ENCODE measurements at places on chromosomes 12 and 14.

- no peak for DNase-seq
Observed at GRCh38 chr12:86777325-86777724, 521.1 kb upstream of the MGAT4C start.

- no peak for DNase-seq
Observed at GRCh38 chr12:121358073-121358472, 5.9 kb upstream of the ANAPC5 start.

GRCh38 chr12:75837700-75838099 is 193.9 kb downstream of the PHLDA1 start:
- no peak for DNase-seq

DNA sequence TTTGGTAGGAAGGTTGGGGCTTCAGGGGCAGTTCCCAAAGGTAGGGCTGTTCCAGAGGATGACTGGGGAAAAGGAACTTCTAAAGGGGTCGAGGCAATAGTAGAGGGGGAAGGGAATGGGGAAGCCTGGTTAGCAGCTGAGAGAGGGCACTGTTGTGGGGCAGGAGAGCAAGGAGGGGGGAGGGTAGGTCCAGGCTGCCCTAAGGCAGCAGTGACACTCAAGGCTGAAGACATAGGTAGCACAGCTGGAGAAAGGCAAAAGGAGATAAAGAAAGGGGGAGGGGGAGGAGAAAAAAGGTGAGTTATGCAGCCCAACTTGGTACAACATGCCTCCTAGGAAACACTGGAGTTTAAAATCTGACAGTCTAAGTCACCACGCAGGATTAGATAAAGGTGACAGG is 3.9 kb downstream of the NACA start:
- DNase-seq = no peak

DNA sequence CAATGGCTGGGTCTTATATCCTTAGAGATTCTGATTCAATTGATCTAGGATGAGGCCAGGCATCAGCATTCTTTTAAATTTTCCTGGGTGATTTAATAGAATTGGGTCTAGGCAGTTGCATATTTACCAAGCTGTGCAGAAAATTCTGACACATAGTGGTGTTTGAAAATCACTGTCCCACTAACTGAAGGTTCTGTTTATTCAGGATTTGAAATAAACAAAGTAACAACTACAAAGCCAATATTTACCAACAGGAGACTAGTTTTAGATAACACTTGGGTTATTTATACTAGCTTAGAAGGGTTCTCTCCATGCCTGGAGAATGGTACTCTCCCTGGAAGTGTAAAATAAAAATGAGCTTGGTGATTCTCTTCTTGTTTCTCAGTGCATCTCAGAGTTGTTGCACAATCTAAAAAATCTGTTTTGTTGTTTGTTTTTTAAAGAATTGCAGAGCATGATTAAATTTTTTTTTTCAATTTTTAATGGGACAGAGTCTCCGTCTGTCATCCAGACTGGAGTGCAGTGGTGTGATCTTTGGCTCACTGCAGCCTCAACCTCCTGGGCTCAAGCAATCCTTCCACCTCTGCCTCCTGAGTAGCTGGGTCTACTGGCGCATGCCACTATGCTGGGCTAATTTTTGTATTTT is 16.9 kb downstream of the BEST3 start:
- no peak for DNase-seq

DNA sequence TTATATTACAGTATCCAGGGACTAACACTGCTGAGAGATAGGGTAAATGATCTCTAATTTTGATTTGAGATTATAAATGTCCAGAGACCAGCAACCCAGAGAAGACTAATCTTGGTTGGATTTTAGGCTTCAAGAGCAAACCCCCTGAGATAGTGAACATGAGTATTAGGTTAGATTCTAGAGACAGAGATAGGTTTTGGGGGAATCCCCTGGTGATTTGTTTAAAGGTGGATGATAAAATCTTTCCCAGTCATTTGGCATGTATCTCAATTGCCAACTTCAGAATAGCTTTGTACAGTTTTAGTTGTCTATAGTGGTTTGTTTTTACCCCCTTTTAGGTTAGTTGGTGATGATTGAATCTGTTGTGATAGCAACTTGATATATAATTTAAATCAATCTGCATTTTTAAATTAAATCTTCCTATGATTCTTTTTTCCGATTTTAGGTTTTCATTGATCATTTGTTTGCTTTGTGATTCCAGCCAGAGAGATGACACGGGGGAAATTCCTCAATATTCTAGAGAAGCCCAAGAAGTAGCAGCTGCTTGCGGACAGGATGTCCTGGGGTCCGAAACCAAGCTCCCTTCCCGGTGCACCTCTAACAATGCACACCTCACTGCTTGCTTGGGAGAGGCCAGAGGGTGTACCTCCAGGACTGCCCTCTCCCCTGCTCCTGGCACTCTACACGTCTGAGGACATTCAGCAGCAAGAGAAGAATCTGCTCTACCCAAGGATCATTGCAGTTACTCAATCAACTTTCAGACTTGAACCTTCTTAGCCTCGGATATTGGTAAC is 40.6 kb upstream of the VSX2 start:
- DNase-seq = no peak

DNA sequence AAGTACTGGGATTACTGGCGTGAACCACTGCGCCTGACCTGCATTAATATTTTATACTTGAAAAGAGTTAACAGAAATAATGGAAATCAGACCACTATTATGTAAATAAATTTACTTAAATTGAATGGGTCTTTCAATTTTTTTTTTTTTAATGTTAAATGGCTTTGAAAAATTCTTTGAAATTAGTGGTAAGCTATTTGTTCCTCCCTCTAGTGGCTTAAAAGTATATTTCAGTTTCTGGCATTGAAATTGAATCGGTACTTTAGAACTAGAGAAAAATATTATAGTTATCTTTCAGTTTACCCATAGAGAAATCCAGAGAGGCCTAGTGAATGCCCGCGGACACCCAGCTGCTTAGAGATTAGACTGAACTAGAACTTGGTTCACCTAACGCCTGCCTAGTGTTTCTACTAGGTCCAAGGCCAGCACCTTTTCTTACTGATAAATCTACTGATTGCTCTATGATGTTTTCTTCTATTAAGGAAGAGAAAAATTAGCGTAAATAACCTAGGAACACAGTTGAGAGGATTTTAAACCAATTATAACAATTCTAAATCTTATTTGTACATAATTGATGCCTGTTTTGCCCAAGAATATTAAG is 106.5 kb downstream of the EML1 start:
- DNase-seq = no peak

DNA sequence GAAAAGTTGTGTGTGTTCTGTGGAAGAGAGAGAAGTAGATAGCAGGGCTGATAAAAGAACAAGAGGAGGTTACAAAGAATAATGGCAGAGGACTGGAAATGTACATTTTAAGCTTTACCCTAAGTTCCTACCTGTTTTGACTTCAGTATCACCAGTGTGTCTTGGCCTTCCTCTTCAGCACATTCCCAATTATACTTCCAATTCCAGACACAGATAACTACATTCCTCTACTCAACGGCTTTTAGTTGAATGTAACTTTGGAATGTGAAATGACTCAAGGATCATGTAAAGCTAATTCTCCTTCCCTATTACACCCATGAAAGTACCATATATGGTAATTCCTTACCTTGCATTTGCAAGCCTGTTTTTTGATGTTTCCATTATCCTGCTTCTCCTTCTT is 5.0 kb downstream of the MGST1 start:
- DNase-seq = no peak

GRCh38 chr12:50314636-50315312 is 31.5 kb upstream of the LIMA1 start:
- no peak for DNase-seq

- DNase-seq = no peak
Observed at GRCh38 chr12:79689477-79690141, 1.2 kb downstream of the PAWR start.
